ENCODE measurements at places on chromosomes 12 and 14. TPM values are rescaled to one million over a fixed set of nuclear protein-coding genes. Genes with fewer than 3 reads are reported as not detected.
A peak's percentile ranks its signal among the peaks of the same experiment; 100 is the strongest.

SLC25A21 gene
- 0.28 TPM for polyA plus RNA-seq

TAS2R7 gene
- not detected for polyA plus RNA-seq

HDAC7 gene
- polyA plus RNA-seq = 15.8 TPM

GRCh38 chr12:78483767-78484315, 380.7 kb upstream of the SYT1 start:
- H3K36me3 ChIP-seq = no peaks in the 10 kb centered on the region
- DNase-seq = no peak
- H3K4me3 ChIP-seq = no peak overlapping the region
- H3K4me1 ChIP-seq = no peaks in the 10 kb centered on the region

DNA sequence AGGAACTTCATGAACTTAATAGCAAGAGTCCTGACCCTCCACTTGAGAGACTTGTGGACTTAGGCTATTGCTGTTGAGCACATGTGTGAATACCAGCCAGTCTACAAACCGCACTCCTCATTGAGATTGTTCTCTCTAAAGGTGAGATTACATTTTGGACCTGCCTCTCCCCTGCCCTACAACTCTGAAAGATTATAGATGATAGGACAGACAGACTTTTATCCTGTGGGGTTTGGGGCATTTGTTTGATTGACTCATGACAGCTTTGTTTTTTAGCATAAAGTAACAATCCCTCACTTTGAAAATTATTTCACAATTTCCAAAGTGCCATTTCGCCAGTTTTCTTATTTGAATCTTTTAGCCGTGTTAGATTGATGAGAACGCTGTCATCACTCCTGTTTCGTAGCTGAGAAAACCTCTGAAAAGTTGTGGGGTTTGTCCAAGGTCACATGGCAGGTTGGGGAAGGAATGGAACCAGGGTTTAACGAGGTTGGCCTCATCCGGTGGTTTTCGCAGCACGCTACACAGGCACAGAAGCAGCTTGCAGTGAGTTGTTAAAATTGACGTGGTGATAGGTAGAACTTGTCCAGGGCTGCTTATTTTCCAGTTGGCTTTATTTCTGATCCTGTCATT, 836 bp downstream of the EVL start:
- no peaks in the 10 kb centered on the region for H3K36me3 ChIP-seq
- no peak overlapping the region for H3K4me3 ChIP-seq
- no peak overlapping the region for H3K27ac ChIP-seq
- no peaks in the 10 kb centered on the region for H3K27me3 ChIP-seq

DNA sequence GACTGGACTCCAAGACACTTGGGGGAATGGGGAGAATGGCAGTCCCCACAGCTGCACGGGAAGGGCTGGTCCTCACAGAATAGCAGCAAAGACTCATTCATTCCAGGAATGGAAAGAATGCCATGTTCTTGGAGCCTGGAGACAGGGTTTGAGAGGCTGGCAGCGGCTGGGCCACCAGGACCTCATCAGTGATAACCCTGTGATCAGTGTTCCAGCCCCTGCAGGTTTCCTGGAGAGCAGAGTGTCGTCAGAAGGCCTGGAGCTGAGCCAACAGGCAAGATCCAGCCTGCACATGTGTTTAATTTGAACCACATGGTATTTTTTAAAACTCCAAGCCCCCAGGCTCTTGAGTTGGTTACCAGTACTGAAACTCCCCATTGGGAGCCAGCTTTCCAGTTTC, 11.3 kb downstream of the BDKRB1 start:
- no peaks in the 10 kb centered on the region for H3K27me3 ChIP-seq
- H3K4me3 ChIP-seq = peak overlapping the region; percentile 5
- H3K27ac ChIP-seq = peak overlapping the region; percentile 94

- H3K36me3 ChIP-seq = no peaks in the 10 kb centered on the region
- H3K4me3 ChIP-seq = no peak overlapping the region
- no peaks in the 10 kb centered on the region for H3K27me3 ChIP-seq
- no peak overlapping the region for H3K27ac ChIP-seq
- no peak for DNase-seq
These were observed 164.7 kb downstream of the RAD51B start for GRCh38 chr14:67984274-67984673.

GRCh38 chr12:67394550-67394949, 125.4 kb downstream of the CAND1 start:
- peaks cover 12% of the 10 kb centered on the region for H3K4me1 ChIP-seq
- no peak overlapping the region for H3K27ac ChIP-seq
- no peak overlapping the region for H3K4me3 ChIP-seq
- no peak for DNase-seq

DNA sequence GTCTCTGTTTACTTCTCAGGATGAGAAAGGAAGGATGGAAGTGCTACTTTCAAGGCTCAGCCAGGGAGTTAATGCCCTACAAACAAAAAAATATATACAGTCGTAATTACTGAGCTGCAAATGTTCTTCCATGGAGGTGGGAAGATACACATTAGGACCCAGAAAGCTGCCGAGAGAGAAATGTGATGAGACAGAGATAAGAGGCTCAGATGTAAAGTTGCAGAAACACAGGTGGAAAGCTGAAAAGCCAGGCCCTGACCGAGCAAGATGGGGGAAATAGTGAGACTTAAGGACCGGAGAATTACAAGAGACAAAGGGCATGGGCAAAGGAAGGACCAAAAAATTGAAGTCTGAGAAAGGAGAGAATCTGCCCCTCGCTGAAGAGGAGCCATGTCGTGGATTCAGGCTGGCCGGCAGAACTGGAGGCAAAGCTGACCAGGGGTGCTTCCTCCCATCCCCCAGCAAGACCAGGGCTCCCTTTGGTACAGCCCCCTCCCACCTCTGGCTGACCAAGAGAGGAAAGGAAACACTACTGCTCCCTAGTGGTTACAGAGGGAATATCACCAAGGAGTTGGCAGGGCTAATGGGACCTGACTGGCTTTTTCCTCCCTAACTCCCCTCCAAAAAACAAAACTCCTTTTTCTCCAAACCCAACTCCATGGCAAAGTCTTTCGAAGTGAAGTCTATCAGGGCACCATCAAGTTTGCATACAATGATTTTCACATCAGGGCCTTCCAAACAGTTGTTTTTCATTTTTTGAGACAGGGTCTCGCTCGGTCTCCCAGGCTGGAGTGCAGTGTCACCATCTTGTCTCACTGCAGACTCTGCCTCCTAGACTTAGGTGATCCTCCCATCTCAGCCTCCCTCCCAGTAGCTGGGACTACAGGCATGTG, 12.1 kb downstream of the ZFHX2 start:
- H3K4me3 ChIP-seq = no peak overlapping the region
- H3K4me1 ChIP-seq = no peaks in the 10 kb centered on the region
- DNase-seq = no peak
- H3K27me3 ChIP-seq = no peaks in the 10 kb centered on the region
- no peaks in the 10 kb centered on the region for H3K36me3 ChIP-seq

- no peaks in the 10 kb centered on the region for H3K4me1 ChIP-seq
- no peaks in the 10 kb centered on the region for H3K27me3 ChIP-seq
- no peak overlapping the region for H3K4me3 ChIP-seq
- no peak overlapping the region for H3K27ac ChIP-seq
- no peaks in the 10 kb centered on the region for H3K36me3 ChIP-seq
These were observed 5.9 kb upstream of the B3GNT4 start for GRCh38 chr12:122197612-122197966.

DNA sequence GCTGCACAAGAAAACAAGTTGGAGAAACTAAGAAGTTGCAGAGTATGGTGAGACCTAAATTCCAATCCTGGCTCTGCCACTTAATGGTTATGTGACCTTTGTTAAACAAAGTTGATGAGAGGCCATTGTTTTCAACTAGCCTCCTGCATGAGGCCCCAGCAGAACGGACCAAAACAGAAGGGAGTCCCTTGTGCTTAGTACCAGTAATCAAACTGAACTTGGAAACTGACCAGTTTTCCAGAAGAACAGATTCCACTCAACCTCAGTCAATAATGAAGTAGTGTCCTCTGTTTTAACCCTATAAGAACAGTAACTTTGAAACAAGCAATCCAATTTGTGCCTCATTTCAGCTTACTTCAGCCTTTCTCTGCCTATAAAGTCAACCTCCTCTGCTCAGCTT, 69.9 kb downstream of the C12orf56 start:
- DNase-seq = no peak
- H3K27ac ChIP-seq = no peak overlapping the region
- no peaks in the 10 kb centered on the region for H3K36me3 ChIP-seq
- no peaks in the 10 kb centered on the region for H3K4me1 ChIP-seq

DNA sequence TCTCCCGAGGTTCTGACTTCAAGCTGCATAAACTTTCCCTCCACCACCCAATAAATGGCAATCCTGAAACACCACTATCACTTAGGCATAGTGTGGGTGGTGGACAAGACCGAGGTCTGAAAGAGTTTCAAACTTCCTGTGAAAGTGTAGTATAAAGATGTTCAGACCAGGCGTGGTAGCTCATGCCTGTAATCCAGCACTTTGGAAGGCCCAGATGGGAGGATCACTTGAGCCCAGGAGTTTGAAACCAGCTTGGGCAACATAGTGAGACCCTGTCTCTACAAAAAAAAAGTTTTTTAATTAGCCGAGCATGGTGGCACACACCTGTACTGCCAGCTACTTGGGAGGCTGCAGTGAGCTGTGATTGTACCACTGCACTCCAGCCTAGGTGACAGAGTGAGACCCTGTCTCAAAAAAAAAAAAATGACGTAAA, 61.9 kb downstream of the CCDC92 start:
- H3K27ac ChIP-seq = no peak overlapping the region
- H3K4me1 ChIP-seq = peaks cover 6% of the 10 kb centered on the region
- DNase-seq = no peak
- H3K36me3 ChIP-seq = no peaks in the 10 kb centered on the region
- H3K4me3 ChIP-seq = no peak overlapping the region
- no peaks in the 10 kb centered on the region for H3K27me3 ChIP-seq

- no peak overlapping the region for H3K27ac ChIP-seq
- no peak for DNase-seq
- H3K36me3 ChIP-seq = no peaks in the 10 kb centered on the region
- H3K4me3 ChIP-seq = no peak overlapping the region
- no peaks in the 10 kb centered on the region for H3K4me1 ChIP-seq
These were observed 21.1 kb downstream of the AVPR1A start for GRCh38 chr12:63129927-63130326.

- no peaks in the 10 kb centered on the region for H3K4me1 ChIP-seq
- H3K36me3 ChIP-seq = no peaks in the 10 kb centered on the region
- no peak for DNase-seq
- H3K27me3 ChIP-seq = no peaks in the 10 kb centered on the region
- no peak overlapping the region for H3K4me3 ChIP-seq
- H3K27ac ChIP-seq = no peak overlapping the region
These were observed 280.6 kb downstream of the PDZRN4 start for GRCh38 chr12:41468756-41469155.

- H3K36me3 ChIP-seq = no peaks in the 10 kb centered on the region
- H3K27ac ChIP-seq = peak overlapping the region; percentile 74
- H3K4me1 ChIP-seq = peaks cover 31% of the 10 kb centered on the region
- H3K4me3 ChIP-seq = peak overlapping the region; percentile 85
- H3K27me3 ChIP-seq = no peaks in the 10 kb centered on the region
These were observed 485 bp downstream of the PPP4R4 start for GRCh38 chr14:94174604-94175010.

- no peaks in the 10 kb centered on the region for H3K36me3 ChIP-seq
- H3K4me3 ChIP-seq = no peak overlapping the region
- H3K27ac ChIP-seq = no peak overlapping the region
- DNase-seq = no peak
- H3K27me3 ChIP-seq = no peaks in the 10 kb centered on the region
- peaks cover 2% of the 10 kb centered on the region for H3K4me1 ChIP-seq
These were observed 256.8 kb upstream of the BTG1 start for GRCh38 chr12:92402415-92402814.

DNA sequence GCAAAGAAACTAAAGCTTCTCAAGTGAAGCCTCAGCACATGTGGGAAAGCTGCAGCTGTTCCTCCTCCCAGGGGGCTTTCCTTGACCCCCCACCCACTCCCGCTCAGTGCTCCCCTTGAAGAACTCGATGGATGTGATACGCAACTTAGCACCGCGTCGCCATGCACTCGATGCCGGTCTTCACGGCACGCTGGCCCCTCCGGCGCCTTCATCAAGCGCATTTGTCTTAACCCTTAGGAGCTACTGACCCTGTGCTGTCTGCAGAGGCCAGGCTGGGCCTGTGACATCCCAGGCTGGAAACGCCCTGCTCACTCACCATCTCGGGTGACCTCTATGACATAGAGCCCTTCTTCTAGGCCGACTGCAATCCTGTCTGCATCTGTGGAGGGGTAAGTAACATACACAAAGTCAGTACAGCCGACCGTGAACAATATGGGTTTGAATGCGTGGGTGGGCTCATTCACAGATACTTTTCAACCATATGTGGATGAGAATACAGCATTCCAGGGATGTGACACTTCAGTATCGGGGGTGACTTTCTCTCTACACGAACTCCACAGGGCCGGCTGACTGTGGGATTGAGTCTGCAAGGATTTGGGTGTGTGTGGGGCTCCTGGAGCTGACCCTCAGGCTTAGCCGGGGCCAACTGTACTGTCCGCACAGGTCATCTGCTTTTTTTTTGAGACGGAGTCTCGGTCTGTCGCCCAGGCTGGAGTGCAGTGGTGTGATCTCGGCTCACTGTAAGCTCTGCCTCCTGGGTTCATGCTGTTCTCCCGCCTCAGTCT, 23.1 kb downstream of the AMN start:
- no peak for DNase-seq
- H3K4me1 ChIP-seq = no peaks in the 10 kb centered on the region
- H3K27me3 ChIP-seq = no peaks in the 10 kb centered on the region
- H3K27ac ChIP-seq = no peak overlapping the region
- H3K4me3 ChIP-seq = no peak overlapping the region

DNA sequence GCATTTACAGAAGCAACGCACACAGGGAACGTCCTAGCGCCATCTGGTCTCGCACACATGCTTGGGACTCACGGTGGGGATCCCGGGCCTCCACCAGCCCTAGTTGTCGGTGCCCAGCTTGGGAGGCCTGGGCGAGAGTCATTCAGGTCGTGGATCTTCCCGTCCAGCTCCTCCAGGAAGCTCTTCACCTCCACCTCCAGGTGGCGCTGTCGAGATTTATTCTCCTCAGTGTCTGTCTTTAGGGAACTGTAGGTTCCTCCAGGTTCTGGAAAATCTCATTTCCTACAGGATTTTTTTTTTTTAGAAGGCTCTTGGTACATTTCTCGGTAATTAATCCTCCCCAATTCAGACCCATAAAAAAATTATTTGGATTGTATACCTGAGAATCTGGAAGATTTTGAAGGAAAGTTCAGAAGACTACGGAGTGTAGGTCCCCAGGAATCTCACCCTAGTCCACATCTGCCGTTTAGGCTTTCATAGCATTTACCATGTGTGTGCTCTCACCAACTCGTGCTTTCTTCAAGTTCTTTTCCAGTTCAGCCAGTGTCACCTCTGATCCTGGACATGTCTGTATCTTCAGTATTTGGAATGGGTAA, 910.0 kb downstream of the TMEM121 start:
- no peaks in the 10 kb centered on the region for H3K36me3 ChIP-seq
- no peak for DNase-seq
- H3K4me1 ChIP-seq = no peaks in the 10 kb centered on the region
